Mesendoderm (in vitro differentiated cells): ENCODE measurements at places on chromosomes 11 and 22.

DNA sequence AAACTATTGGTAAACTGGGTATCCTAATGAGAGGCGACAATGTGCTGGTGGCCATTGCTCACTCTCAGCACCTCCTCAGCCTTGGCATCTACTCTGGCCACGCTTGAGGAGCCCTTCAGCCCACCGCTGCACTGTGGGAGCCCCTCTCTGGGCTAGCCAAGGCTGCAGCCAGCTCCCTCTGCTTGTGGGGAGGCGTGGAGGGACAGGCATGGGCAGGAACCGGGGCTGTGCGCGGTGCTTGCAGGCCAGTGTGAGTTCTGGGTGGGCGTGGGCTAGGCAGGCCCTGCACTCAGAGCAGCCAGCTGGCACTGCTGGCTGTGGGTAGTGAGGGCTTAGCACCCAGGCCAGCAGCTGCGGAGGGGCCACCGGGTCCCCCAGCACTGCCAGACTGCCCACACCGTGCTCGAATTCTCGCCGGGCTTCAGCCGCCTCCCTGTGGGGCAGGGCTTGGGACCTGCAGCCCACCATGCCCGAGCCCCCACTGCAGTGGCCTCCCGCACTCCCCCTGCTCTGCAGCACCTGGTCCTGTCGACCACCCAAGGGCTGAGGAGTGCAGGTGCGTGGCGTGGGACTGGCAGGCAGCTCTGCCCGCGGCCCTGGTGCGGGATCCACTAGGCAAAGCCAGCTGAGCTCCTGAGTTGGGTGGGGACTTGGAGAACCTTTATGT, 575.9 kb upstream of the ANO3 start:
- DNase-seq, result no peak

- DNase-seq, result no peak
Measured at GRCh38 chr11:42802201-42802899, 509.4 kb upstream of the API5 start.

GRCh38 chr11:19744130-19744529, 31.5 kb downstream of the NAV2 start:
- no peak for DNase-seq

- peak; percentile 25 for DNase-seq
Measured at GRCh38 chr22:44758344-44758973, 6.1 kb downstream of the ARHGAP8 start.

DNA sequence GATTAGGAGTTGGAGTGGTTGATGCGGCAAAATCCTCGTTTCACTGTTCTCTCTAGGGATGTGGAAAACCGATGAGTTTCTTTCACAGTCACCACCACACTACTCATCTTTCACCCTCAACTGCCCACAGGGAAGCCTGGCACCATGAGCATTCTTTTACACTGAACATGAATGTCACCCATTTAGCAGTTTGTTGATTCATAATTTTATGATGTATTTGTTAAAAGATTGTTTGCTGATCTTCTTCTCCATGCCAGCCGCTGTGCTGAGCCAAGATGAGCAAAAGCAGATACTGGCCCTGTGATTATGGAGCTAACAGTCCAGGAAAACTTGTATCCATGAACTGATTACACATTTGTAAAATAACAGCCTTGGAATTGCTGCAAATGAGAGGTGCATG, 3.9 kb upstream of the SCGB1D2 start:
- no peak for DNase-seq

GRCh38 chr11:46475926-46476545, 84.5 kb upstream of the CHRM4 start:
- DNase-seq, result no peak

DNA sequence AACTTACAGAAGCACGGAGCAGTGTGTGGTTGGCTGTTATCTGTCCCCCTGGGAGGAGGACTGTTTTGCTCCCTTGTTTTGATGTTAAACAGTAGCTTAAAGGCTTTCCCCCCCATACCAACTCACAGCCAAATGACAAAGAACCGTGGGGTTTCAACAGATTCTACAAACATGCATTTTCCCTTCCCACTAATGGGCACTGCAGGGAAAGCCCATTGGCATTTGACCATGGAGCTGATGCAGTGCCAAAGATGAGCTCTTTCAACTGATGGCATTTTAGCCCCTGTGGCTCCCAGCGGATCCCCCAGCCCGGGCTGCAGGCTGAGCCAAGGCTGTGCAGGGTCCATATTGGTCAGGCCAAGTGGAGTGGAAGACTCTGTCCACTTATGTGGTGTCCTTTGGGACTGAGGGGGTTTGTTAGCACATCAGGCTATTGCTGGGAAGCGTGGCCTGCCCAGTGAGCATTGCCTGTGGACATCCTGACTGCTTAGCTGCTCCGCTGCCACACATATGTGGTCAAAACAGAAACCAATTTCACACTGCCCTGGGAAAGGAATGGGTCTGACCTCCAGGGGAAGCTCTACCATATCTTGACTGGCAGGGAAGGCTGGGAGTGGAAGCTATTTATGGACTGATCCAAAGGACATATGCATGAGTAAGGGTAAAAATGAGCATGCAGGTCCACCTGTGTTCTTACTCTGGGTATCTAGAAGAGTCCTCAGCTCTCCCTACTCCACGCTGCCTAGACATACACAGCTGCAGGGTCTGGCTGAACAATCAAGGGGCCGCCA, 116.4 kb upstream of the PARVA start:
- no peak for DNase-seq

- DNase-seq, result no peak
Measured at GRCh38 chr11:4433856-4434255, 15.2 kb upstream of the OR52K2 start.

DNA sequence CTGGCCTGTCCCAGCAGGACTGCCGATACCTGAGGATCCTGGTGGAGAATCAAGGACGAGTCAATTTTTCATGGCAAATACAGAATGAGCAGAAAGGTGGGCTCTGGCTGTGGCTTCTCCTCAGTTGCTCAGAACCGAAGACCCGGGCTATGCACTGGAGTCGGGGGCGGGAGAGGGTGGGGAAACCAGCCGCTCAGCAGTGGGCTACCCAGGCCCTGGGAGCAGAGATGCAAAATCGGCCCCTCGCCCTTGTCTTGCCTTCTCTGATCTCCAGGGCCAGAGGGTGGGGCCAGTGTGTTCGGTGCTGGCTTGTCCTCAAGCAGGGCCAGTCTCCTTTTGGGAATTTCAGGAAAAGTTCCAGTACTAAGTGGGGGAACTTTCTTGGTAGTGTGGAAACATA, 18.4 kb upstream of the GLB1L2 start:
- no peak for DNase-seq

DNA sequence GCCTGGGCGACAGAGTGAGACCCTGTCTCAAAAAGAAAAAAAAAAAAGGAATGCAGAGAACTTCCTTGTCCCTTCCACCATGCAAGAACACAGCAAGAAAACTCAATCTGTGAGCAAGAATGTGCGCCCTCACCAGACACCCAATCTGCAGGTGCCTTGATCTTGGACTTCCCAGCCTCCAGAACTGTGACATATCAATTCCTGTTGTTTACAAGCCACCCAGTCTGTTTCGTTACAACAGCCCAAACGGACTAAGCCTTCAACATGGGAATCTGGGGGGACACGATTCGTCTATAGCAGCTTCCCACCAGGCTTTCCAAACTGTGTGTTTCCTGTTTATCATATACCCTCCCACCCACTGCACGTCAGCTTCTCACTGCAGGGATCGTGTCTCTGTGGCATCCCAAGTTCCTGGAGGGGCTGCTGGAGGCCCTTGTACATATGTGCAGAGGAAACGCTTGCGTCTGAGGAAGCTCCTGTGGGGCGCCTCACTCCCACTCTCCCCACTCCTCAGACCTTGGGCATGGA, 11.0 kb upstream of the PSMC3 start:
- DNase-seq, result no peak

DNA sequence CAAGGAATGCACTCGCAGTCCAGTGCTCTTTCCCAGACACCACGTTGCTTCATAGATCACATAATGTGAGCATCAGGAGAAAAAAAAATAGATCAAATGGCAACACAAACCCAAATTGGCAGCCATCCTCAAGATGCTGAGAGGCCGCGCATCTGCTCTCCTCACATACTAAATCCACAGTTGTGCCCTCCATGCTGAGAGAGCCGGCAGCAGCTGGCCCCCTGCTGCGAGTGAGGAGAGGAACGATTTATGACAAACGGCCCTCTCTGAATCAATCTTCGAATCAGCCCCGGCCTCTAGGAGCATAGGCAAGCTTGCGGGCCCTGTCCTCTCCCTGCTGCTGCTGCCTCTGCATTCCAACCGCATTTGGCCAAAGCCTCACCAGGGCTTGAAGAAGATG, 159.9 kb upstream of the TENM4 start:
- DNase-seq, result no peak

GRCh38 chr11:126146454-126147192, 64.8 kb downstream of the RPUSD4 start:
- peak; percentile 63 for DNase-seq

DNA sequence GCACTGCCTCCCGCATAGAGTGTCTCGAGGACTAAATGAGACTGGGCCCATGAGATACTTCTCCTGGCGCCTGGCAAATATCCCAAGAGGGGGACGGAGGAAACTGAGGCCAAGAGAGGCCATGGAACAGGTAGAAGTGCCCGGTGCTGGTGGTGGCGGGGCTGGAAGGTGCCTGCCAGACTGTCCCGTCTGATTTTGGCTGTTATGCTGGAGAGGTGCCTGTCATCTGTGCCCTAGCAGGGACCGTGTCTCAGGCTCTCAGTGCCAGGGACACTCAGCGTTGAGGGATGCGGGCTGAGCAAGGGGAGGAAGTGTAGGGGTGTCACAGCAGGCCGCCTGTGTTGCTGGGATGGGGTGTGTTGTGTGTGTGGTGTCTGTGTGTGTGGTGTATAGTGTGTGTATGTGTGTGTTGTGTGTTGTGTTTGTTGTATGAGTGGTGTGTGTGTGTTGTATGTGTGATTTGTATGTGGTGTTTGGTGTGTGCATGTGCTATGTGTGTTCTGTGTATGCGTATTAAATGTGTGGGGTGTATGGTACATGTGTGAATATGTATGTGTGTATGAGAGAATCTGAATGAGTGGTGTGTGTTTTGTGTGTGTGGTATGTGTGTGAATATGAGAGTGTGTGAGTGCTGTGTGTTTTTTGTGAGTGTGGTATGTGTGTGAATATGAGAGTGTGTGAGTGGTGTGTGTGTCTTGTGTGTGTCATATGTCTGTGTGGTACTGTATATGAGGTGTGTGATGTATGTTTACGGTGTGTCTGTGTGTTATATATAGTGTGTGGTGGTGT, 21.3 kb upstream of the SHISAL1 start:
- DNase-seq, result no peak

GRCh38 chr11:8697054-8697453, 14.5 kb downstream of the RPL27A start:
- no peak for DNase-seq

GRCh38 chr11:78426845-78427244, 9.2 kb upstream of the GAB2 start:
- no peak for DNase-seq

GRCh38 chr11:42065199-42065598, 605.7 kb upstream of the LRRC4C start:
- no peak for DNase-seq
